Occipital lobe (tissue), 3 donors: ENCODE measurements at places on chromosomes 4 and X. TPM values are rescaled to one million over a fixed set of nuclear protein-coding genes. Genes with fewer than 3 reads are reported as not detected.
A peak's percentile ranks its signal among the peaks of the same experiment; 100 is the strongest.

DNA sequence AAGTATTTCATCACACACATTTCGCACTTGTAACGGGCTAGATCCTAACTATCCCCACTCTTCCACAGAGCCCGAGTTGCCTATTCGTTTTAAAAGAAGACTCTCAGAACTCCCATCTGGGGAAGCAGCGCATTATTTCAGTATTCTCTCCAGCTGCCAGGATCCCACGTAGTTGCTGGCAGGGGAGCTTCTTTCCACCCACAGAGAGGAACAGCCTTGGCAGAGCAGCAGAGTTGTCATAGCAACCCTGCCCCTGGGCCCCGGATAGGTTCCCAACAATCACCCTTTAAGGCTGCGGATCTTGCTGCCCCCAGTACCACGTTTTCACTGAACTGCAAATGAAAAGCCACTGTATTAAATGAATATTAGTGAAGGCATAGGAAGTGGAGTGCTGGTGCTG is 106.7 kb downstream of the GPM6A start:
- peak; percentile 85 for DNase-seq

DNA sequence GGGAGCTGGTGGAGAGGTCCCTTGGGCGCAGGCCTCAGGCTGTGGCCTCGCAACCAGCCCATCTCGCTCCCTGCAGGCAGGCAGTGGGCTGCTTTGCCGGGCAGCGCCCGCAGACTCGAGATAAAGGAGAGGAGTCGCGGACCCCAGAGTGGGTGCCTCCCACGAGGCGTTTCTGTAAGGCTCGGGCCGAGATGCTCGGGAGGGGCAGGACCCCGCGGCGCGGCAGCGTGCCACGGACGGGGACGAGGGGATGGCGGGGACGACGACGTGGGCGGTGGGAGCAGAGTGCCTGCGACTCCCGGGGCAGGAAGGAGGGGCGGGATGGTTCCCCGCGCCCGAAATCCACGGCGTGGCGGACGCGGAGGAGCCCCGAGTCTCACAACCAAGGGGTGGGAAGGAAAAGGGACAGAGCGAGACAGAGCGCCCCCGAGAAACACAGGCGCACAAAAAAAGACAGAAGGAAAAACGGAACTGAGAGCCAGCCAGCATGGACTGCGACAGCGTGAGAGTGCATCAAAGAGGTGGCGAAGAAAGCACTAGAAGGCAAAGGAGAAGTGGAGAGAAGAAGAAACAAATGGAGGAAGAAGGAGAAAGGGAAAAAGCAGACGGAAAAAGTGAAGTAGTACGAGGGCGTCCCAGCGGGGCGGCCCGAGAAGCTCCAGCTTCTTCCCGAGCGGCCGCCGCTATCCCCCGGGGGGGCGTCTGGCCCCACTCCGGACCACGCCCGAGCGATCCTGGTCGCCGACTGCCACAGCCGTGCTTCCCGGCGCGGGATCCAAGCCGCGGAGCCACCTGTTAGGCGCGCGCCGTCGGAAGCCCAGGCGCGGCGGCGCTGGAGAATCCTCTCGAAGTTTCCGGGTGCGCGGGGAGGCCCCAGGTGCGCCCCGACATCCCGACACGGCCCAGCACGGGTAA is 1.5 kb downstream of the BEND4 start:
- DNase-seq, result no peak

SETD7 gene
- 42.7 TPM for total RNA-seq

N4BP2 gene
- 67.1 TPM for total RNA-seq

CT45A10 gene
- total RNA-seq, result not detected
